ENCODE measurements at places on chromosomes 12 and 14.

DNA sequence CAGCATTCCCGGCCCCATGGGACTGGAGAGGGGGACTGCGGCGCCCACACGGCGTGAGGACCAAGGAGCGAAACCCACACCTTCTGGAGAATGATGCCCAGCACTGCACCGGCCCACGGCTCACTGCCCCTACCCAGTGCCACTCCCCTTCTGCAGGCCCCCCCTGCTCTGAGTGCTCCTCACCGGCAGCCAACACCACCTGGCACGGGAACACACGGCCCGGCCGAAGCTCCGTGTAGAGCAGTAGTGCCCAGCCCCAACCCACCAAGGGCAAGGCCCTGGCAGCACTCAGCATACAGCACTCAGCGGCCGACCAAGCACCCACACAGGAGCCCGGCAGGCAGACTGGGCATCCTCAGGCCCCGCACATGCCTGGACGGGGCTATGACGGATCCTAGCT lies 13.4 kb downstream of the BTBD6 start:
- no peak for DNase-seq

DNA sequence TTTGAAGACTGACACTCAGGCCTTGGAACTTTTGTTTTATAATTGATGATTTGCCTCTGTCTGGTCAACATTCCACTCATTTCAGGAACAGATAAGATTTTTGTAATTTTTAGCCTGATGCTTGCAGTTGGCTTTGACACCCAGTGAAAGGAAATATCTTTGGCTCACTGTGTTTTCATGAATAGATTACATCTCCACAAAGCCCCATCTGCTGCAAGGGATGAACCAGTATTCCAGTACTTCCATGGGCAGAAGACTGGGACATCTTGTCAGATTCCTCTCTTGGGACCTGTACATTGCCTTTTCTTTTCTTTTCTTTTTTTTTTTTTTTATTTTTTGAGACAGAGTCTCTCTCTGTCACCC lies 28.4 kb downstream of the GSG1 start:
- DNase-seq = no peak

- DNase-seq = no peak
Measured at GRCh38 chr14:61560323-61560722, 135.0 kb upstream of the HIF1A start.

DNA sequence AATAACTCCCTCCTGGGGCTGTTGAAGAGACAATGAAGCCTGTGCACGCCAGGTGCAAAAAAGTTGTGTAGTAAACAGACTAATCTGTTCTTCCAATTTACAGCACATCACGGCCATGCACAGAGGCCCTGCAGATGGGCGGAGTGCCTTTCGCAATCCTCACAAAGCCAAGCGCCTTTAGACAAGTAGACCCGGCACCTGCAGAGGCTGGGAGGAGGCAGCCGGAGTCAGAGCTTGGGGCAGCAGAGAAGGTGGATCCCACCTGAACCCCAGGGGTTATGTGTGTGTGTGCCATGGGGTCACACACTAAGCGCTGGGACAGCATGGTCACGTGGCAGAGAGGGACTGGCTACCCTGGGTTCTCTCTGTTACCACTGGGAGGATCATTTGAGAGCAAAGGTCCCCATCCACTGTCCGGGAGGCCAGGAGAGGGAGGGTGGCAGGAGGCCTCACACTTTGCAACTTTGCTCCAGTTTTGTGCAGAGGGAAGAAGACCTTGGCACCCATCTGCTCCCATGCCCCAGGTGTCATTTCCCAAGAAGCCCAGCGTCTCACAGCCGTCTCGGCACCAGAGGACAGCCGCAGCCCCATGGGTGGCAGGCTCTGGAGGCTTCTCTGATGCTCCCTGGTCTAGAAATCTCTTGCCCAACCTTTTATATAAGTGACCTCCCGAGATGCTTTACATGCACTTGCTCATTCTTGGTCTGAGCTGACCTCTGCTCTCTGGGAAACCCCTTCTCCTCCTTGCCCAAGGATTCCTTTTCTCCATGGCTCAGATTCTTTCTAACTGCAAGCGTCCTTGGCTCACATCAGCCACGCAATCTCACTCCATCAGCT lies 80.0 kb upstream of the DICER1 start:
- DNase-seq = no peak

GRCh38 chr12:53530061-53530460 lies 22.8 kb upstream of the NPFF start:
- DNase-seq = no peak

DNA sequence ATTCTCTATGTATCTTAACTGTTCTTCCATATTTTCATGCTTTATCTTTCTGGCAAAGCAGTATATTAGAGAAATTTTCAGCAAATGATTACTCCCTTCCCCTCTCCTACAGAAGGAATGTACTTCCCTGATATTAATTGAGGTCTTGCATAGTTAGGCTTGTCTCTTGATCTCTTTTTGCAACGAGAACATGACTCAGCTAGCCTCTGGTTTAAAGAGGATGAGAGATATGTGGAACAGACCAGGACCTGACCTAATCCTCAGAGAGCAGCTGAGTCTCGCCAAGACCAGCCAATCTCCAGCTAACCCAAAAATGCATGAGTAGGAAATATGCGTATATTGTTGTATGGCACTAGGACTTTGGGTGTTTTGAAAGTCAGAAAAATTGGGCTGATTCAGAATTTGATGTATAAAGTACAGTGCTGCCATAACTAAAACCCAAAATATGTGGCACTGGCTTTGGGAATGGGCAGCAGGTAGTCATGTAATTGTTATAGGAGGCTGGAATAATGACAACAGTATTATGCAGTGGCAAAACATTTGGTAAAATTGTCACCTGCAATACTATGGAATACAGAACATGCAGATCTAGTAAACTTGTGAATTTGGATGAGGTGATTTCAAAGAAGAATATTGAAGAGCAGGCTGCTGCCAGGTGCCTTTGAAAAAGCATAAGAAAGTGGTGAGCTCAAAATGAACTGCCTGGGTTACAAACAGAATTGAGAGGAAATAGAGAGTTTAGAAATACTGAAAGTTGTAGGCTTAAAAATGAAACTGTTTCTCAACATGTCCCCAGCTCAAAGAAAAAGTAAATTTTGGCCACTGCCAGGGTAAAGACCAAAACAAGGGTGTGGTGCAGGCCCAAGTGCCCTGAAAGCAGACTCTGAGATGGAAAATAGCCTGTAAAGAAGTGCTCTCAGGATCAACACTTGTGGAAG lies 9.3 kb upstream of the USP15 start:
- no peak for DNase-seq

DNA sequence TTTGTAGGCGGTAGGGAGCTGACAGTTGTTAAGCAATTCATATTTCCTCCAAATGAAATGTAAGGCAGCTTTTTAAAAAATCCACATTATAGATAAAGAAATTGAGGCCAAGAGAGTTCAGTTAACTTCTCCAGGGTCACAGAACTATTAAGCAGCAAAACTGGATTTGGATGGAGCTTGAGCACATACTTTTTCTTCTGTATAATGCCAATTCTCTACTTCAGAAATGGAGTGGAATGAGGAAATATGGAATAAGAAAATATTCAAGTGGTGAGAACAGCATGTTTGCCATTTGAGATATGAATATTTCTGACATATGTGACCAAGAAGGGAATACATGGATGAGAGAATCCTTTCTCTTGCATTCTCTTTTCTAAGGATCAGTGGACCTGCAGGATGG lies 233.1 kb downstream of the FOXG1 start:
- DNase-seq = no peak

- DNase-seq = no peak
Measured at GRCh38 chr14:36022765-36023410, 153.6 kb downstream of the PTCSC3 start.

DNA sequence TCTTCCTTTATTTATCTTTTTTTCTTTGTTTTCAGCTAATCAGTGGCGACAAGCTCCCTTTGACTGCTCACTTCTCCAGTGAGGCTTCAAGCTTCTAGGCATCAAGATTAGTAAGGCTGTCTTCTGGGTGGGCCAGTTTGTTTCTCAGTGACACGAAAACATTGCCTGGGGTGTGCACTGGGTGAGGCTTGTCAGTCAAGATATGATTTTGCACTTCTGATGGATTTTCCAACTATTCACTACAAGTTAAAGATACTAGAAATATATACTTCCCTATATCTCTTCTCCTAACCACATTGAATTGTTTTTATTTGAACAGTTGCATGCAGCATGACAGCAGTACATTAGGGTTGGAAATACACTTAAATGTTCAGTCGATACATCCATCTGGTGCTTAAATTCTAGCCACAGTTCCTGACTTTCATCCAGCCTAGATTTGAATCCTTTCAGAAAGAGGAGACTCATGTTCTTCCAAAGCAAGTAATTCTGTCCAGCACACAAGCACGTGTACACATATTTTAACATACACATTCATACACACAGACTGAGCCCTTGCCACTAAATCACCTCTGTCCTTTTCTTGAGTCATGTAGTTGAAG lies 275.6 kb upstream of the NOVA1 start:
- no peak for DNase-seq

DNA sequence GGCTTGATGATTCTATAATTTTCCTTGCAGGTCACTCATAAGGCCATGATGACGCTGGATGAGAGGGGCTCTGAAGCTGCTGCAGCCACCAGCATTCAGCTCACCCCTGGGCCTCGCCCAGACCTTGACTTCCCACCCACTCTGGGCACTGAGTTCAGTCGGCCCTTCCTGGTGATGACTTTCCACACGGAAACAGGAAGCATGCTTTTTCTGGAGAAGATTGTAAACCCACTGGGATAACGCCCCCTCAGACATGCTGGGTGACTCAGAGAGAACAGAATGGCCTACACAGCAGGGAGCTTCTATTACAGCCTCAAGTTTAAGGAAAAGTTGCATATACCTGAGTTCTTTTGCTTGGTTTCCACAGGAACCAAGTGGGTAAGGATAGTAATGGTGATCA lies 34.3 kb downstream of the SERPINA3 start:
- DNase-seq = no peak

DNA sequence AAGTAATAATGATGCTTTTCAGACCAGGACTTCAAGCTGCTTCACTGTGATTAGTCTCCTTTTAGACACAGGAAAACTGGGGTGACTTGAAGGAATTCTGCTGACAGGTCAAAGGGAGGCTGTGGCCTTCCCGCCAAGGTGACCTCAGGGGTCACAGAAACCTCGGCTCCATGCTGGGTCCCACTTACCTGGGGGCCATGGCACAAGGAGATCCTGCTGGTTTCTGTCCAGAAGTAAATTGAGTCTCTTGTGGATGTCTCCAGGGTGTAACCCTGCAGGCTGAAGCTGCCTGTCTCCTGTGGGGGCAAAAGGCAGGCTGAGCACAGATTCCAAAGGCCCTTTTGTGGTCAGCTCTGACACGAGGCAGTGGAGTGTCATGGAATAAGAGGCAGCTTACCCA lies 138.7 kb upstream of the MED13L start:
- no peak for DNase-seq

DNA sequence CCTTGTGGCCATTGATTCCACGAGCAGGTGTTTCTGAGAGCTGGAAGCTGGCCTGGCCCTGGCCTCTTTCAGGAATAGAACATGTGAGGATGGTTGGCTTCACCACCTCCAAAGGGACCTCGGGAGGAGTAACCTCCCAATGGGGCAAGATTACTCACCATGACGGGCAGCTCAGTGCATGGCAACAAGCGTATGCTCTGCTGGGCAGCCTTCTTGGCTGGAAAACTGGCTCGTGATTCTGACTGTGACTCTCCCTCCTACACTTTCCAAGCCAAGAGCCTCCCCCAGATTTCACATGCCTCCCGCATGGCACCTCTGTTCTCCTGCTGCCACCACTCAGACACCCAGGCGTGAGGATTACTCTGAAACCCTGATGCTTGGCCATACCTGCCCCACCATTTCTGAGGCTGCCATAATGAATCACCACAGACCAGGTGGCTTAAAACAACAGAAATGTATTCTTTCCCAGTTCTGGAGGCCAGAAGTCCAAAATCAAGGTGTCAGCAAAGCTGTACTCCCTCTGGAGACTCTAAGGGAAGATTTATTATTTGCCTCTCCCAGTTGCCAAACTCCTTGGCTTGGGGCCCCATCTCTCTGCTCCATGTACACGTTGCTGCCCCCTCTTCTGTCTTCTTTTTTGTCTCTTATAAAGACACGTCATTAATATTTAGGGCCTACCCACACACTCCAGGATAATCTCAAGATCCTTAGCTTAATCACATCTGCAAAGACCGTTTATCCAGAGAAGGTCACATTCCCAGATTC lies 215.9 kb downstream of the CHST11 start:
- no peak for DNase-seq

DNA sequence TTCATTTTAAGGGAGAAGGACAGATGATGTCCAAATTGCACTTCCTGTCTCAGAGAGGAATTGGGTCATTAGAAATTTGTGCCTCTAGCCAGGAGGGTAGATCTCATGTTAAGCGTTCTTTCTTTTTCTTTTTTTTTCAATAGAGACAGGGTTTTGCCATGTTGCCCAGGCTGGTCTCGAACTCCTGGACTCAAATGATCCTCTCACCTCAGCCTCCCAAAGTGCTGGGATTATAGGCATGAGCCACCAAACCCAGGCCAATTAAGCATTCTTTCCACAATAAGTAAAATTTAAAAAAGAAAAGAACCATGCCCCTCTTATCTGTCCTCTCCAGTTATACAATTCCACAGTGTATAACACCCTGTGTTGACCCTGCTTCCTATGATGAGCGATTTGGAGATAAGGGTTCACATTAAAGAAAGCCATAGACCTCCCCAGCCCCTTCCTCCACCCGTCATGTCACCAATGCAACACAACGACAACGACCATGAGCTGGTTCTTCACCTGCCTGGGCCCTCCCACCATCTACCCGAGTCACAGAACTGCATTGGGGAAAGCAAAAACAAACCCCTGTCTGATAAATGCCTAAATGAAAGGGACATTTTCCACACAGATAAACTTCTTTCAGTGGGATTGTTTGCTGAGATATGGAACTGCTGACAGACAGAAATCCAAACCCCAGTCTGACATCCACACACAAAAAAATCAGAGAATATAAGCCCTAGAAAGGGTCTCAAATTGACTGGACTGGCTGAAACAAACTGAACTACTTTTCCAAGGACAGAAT lies 37.3 kb downstream of the SSH1 start:
- DNase-seq = no peak

- no peak for DNase-seq
Measured at GRCh38 chr12:12376646-12377448, 20.0 kb downstream of the BORCS5 start.

GRCh38 chr12:124688356-124688992 lies 121.1 kb upstream of the NCOR2 start:
- no peak for DNase-seq

DNA sequence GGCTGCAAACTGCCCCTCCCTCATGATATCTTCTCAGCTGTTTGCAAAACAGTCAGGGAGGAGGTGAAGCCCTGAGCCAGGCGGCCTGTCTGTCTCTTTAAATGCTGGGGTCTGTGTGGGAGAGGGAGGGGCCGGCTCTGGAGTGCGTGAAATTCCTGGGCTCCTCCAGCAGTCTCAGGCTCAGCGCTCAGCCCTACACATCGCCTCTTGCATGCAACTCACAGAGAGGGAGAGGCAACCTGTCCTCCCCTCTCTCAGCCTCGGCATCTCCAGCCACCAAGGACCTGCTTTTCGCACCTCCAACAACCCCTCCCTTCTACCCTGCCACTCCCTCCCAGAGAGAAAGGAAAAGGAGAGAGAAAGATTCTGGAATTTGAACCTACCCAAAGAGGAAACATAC lies at the start of gene NRXN3:
NRXN3 (plus strand) TSS at position 171 of the 400 bp plus-strand sequence. CDS start 72,721 bp downstream, outside the sequence.
- no peak for DNase-seq
